ENCODE measurements at places on chromosomes 1 and 21. TPM values are rescaled to one million over a fixed set of nuclear protein-coding genes. Genes with fewer than 3 reads are reported as not detected.

- no peaks in the 10 kb centered on the region for H3K36me3 ChIP-seq
- H3K27ac ChIP-seq: no peak overlapping the region
- H3K4me1 ChIP-seq: no peaks in the 10 kb centered on the region
- DNase-seq: no peak
These were observed 101.1 kb downstream of the NUF2 start for GRCh38 chr1:163422738-163423404.

DNA sequence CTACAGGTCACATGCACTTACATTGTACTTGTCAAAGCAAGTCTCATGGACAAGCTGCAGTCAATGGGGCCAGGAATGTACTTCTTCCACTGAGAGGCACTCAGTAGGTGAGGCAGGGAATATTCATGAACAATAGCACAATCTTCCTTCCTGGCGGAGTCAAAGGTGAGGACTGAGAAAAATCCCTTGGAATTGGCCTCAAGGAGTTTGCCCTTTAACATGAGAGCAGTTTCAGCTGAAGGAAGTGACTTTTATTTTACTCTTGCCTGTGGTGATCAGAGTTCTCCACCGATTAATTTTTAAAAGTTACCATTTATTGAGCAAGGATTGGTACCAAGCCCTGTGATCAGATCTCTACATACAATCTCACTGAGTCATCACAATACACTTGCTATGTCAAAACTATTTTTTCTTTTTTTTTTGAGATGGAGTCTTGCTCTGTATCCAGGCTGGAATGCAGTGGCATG lies 11.2 kb upstream of the AK2 start:
- H3K4me1 ChIP-seq: no peaks in the 10 kb centered on the region
- H3K36me3 ChIP-seq: no peaks in the 10 kb centered on the region
- no peak overlapping the region for H3K4me3 ChIP-seq
- no peak for DNase-seq

- H3K27ac ChIP-seq: no peak overlapping the region
- no peaks in the 10 kb centered on the region for H3K4me1 ChIP-seq
- peaks cover 4% of the 10 kb centered on the region for H3K36me3 ChIP-seq
- no peak overlapping the region for H3K4me3 ChIP-seq
These were observed 70.6 kb downstream of the IARS2 start for GRCh38 chr1:220164517-220164916.

DNA sequence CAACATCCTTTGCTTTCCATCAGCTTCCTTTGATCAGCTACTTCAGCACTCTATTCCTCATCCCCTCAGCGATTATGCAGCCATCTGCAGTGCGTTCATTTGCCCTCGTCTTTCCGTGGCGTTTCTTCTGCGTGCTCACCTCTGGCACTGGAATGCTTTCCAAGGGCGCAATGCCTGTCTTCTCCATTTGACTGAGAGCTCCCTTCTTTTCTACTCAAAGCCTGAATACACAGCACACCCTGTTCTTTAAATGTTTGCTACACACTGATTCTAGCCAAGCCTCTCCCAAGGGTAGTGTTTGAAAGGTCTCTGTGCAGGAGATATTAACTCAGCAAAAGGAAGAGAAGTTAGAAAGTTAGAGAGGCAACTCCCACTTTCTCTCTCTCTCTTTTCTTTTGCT lies 22.6 kb downstream of the C1orf116 start:
- no peak overlapping the region for H3K27ac ChIP-seq
- H3K4me3 ChIP-seq: no peak overlapping the region
- H3K27me3 ChIP-seq: no peaks in the 10 kb centered on the region
- no peaks in the 10 kb centered on the region for H3K4me1 ChIP-seq
- DNase-seq: no peak

TP73 gene
- 8.1 TPM for total RNA-seq
